Myocyte (in vitro differentiated cells): ENCODE measurements at places on chromosomes 5 and 9. TPM values are rescaled to one million over a fixed set of nuclear protein-coding genes. Genes with fewer than 3 reads are reported as not detected.
A peak's percentile ranks its signal among the peaks of the same experiment; 100 is the strongest.

DNA sequence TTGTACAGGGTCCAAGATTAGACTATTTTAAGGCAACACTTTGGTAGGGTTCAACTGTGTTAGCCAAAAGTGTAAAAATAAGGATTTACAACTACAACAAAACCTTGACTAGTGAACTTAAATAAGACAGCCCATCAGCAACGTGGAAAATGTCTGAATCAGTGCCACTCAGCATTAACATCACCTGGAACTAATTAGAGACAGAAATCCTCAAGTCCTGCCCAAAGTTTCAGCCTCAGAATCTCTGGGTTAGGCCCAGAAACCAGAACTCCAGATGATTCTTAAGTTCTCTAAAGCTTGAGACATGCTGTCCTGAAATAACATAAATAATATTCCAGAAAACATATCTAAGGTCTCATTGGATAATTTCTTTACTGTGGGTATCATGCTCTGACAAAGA lies 118.6 kb downstream of the SEMA6A start:
- DNase-seq = no peak

GRCh38 chr5:101425339-101425859 lies 522.3 kb upstream of the ST8SIA4 start:
- peak; percentile 29 for DNase-seq

DNA sequence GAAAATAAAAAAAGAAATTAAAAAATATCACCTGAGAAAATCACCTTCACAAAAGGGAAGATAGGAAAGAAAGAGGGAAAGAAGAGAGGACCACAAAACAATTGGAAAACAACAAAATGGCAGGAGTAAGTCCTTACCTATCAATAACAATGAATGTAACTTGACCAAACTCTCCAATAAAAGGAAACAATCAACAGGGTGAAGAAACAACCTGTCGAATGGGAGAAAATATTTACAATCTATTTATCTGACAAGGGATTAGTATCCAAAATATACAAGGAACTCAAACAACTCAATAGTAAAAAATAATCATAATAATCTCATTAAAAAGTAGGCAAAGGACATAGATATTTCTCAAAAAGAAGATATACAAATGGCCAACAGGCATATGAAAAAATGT lies 135.8 kb downstream of the AGTPBP1 start:
- DNase-seq = no peak

GRCh38 chr5:112885001-112885400 lies 23.9 kb downstream of the SRP19 start:
- DNase-seq = no peak

- DNase-seq = no peak
Measured at GRCh38 chr9:92639124-92639523, 30.8 kb downstream of the IPPK start.

DNA sequence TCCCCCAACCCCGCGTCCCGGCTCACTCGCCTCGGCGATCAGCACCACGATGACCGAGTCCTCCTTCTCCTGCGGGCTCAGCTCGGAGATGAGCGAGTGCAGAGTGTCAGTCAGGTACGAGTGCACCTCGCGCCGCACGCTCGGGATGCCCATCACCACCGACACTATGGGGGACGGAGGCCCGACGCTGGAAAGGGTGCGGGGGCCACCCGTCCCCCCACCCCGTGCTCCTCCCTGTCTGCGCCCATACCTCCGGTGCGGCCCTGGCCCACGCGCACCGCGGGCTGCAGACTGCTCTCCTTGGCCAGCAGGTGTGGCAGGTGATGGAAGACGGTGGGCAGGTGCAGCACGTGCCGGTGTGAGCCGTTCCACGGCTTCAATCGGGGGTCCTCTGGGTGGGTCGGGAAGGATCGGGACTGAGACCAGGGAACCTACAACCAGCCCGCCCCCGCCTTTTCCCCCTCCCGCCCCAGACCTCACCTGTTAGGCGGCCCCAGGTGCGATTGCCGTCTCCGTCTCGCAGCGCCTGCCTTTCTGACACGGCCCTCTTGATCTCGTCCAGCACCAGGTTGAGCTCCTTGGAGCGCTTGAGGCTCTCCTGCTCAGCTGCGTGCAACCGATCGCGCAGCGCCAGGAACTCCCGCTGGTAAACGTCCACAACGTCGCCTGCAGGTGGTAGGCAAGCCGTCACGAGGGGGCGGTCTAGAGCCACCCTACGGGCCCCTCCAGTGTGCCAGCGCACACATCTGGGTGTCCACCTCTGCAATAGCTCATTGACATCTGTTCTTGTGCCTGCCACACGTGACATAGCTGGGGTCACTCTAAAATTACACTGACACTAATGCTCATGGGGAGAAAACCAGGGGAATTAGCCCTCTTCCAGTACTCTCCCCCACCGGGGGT lies 5.1 kb downstream of the MGAT4B start:
- DNase-seq = no peak

DNA sequence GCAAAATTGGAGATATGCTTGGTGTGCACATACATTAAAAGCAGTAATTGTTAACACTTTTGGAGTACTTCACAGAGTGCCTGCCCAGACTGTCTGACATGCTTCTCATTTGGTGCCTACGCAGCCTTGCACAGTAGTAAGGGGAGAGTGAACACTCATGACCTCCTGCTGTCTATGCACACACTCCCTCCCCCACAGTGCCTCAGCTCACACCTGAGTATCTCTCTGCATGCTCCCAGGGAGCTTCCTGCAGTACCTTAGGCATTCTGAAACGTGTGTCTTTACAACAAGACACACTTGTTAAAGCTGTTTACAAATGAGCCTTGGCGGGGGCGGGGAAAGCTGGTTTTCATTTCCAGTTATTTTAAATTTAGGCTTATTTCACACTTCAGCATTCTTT lies 18.0 kb downstream of the MAP3K1 start:
- DNase-seq = no peak

DNA sequence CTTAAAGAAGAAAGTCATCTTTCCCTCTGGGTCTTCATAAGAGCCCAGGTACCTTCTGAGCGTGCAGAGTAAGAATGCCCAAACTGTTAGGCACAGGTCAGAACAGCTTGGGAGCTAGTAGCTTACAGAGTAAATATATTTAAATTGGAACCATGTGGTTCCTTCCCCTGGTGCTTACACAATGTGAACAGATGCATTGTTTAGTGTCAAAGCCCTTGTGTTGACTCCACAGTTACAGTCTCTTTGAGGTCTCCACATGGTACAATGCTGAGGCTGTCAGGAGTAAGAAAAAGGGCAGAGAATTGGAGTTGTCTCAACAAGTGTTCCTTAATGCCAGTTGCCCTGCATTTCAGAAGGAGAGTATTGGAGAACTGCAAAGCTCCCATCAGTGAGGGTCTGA lies 188.5 kb downstream of the PAPPA start:
- no peak for DNase-seq

DNA sequence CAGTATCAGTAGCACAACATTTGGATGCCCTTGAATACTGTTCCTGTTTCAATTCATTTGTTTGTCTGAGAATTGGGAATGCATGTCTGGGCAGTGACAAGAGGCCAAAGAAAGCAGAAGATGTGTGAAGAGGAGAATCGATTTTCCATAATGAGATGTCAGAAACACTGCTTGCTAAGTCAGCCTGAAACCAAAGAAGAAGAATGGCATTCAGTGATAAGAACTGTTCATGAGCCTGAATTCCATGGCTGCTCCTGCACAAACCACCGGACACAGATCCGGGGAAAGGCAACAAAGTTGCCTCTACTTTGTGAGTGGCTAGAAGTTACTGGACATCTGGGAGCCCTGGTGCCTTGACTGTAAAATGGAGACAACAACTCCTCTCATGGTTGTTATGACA lies 207.2 kb upstream of the RASEF start:
- DNase-seq = no peak

The CCNG1 gene
- 255 and 263 TPM in 2 replicates for total RNA-seq

The OLFM1 gene
- not detected in 2 replicates for total RNA-seq

The PTGR1 gene
- 56.4 and 72.9 TPM in 2 replicates for total RNA-seq

The TRUB2 gene
- total RNA-seq = 13.2 and 17.3 TPM in 2 replicates

The HRCT1 gene
- total RNA-seq = 0.37 and 1.5 TPM in 2 replicates

The CNTNAP3B gene
- 0.03 and 0.05 TPM in 2 replicates for total RNA-seq
